ENCODE measurements at places on chromosomes 7 and 10. TPM values are rescaled to one million over a fixed set of nuclear protein-coding genes. Genes with fewer than 3 reads are reported as not detected.

NOS3 gene
- 6.0 TPM for total RNA-seq

DNA sequence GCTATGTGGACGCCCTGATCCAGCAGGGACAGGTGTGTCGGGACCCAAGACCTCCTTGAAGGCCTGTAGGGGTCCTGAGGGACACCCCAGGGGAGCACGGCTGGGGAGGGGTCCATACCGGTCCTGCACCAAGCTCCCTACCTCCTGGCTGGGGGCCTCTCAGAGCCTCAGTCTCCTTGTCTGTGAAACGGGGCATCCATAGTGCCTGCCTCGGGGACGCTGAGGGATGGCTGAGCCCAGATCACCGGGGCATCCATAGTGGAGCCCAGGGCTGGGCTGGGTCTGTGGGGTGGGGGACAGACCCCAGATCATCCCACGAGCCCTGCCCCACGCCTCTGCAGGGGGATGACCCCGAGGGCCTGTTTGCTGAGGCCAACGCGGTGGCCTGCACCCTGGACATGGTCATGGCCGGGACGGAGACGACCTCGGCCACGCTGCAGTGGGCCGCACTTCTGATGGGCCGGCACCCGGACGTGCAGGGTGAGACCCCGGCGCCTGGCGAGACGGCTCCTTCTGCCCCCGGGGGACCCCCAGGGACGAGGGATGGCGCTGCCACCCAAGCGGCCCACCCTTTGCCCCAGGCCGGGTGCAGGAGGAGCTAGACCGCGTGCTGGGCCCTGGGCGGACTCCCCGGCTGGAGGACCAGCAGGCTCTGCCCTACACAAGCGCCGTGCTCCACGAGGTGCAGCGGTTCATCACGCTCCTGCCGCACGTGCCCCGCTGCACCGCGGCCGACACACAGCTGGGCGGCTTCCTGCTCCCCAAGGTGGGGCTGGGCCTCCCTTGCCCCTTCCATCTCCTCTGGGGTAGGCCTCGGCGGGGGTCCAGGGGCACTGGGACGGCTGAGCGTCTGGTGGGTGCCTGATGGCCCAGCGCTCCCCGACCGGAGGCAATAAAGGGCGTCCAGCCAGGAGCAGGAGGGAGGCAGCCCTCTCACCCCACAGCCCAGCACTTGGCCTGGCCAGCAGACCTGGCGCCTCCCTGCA, 4.1 kb downstream of the CYP2W1 start:
- no peak for DNase-seq

DNA sequence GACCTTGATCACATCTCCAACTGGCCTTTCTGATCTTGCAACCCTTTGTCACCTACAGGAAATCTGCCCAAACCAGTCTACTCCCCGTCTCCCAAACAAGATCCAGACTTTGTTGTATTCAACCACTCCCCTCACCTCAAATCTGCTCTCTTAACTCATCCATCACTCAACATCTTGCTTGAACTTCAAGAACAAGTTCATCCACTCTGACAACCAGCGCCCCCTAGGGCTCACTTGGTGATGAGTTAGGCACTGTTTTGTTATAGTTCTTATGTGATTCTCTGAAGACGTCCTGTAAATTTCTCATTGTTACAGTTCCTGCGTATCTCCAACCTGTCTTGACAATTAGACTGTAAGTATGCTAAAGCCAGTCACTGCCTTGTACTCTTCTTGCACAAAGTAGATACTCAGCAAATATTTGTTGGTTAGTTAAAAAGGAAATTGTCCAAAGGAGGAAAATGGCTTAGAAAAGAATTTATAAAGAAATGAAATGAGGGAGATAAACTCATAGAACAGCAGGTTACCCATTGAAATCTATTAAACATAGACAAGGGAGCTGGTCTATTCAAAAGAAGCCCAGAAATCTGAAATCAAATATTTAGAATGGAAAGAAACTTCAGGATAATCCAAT, 5.3 kb downstream of the FRMD4A start:
- no peak for DNase-seq

DNA sequence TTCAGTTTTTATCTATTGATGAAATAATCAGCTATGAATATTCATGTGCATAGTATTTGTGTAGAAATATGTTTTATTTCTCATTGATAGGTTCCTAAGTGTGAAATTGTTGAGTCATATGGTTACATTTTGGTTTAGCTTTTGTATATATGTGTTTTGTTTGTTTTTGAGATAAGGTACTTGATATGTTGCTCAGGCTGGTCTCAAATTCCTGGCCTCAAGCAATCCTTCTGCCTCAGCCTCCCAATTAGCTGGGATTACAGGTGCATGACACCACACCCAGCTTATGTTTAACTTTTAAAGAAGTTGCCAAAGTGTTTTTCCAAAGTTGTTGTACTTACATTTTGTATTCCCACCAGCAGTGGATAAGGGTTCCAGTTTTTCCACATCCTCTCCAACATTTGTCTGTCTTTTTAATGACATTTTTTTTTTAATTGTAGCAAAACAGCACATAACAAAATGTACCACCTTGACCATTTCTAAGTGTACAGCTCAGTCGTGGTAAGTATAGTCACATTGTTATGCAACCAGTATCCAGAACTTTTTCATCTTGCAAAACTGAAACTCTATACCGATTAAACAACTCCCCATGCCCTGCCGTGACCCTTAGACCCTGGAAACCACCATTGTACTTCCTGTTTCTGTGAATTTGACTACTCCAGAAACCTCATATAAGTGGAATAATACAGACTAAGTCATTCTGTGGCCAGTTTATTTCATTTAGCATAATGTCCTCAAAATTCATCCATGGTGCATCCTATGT, 12.6 kb upstream of the UBE2D1 start:
- DNase-seq = no peak

DNA sequence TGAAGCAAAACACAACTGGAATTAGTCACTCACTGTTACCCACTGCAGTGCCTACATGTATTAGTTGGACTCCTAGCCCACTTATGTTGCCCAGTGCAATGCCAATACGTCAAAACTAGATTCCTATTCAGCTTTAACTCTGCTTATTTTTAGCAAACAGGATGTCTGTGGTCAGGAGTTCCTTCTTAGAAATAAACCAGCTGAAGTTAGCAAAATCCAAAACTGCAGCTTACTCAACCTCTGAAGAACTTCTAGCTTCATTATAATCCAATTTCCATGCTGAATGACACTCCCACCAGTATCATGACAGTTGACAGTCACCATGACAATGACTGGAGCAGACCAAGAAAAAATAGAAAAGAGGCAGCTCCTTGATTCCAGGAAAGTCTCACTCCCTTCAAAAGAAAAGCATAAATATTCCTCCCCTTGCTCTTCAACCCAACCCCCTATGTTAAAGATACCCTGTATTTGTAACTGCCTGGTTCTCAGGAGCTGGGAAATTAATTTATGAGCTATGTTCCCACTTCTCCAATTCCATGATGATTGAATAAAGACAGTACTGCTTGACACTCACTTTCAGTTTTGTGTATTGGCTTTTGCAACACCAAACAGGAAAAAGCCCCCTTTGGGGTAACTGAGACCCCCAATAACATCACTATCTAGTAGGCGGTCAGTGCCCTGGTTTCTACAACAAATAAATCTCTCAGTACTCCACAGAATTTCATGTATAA, 327.4 kb downstream of the SORCS1 start:
- no peak for DNase-seq

GRCh38 chr7:150945853-150946420, 32.2 kb downstream of the KCNH2 start:
- no peak for DNase-seq

- no peak for DNase-seq
Measured at GRCh38 chr7:77352665-77353406, 63.3 kb downstream of the GSAP start.

Data from urinary bladder (tissue), 4 donors.